HepG2 (cell line): ENCODE measurements at places on chromosomes 5 and 9.
A peak's percentile ranks its signal among the peaks of the same experiment; 100 is the strongest.

GRCh38 chr5:81268521-81269196 lies 32.7 kb upstream of the ZCCHC9 start:
- DNase-seq: peak; percentile 54
- H3K27ac ChIP-seq: no peak overlapping the region
- no peak overlapping the region for H3K4me3 ChIP-seq
- no peaks in the 10 kb centered on the region for H3K27me3 ChIP-seq
- H3K4me1 ChIP-seq: peaks cover 29% of the 10 kb centered on the region

DNA sequence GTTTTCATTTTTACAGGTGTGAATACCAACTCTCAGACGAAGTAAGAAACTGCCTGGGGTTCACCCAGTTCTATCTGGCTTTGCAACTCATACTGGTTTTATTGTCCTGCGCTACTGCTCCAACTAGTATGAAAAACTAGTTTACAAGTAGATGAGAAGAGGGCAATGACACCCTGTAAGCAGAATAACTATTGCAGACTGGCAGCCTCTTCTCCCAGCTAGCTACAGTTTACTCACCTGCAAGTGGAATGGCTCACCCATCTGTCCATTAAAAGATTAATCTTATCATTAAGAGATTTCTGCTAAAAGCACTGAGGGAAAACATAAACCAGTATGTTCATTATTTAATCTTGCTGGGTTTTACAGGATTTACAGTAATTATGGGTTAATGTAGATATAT lies 113.4 kb downstream of the FRMD3 start:
- H3K27ac ChIP-seq: peak overlapping the region; percentile 87
- no peak overlapping the region for H3K4me3 ChIP-seq
- H3K4me1 ChIP-seq: peaks cover 69% of the 10 kb centered on the region
- no peaks in the 10 kb centered on the region for H3K27me3 ChIP-seq

- H3K36me3 ChIP-seq: no peaks in the 10 kb centered on the region
- H3K4me3 ChIP-seq: no peak overlapping the region
- no peaks in the 10 kb centered on the region for H3K27me3 ChIP-seq
These were observed 11.8 kb downstream of the RMI1 start for GRCh38 chr9:83992407-83992806.

DNA sequence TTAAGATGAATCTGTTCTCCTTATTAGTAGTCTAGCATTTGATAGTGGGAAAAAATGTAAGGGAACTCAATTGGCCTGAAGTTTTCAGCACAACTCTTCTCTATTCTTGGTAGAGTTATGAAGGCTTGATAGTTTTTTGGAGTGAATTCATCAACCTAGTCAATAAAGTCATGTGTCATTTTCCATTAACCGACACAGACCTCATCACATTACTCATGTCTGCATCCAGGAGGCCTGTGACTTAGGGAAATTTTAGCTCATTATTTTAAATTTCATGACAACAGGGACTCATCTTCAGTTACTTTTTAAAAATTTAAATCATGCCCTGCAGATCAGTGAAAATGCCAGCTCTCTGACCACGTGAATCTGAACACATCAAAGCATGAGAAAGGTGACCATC lies 63.3 kb downstream of the ADAMTS16 start:
- no peaks in the 10 kb centered on the region for H3K27me3 ChIP-seq
- no peaks in the 10 kb centered on the region for H3K4me1 ChIP-seq
- no peak overlapping the region for H3K27ac ChIP-seq
- H3K36me3 ChIP-seq: no peaks in the 10 kb centered on the region

DNA sequence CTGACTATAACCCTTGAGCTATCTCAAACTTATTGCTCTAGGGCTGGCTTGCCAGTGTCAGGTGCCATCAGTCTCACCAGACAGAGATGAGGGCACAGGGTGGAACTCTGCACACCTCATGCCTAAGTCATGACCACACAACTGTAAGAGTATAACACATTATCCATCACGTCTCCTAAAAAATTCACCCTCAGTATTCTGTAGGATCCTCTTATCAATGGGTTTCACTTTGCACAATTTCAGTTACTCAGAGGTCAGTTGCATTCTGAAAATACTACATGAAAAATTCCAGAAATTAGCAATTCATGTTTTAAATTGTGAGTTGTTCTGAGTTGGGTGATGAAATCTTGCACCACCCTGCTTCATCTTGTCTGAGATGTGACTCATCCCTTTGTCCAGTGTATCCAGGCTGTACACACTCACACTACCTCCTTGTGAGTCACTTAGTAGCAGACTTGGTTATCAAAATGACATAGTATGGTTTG lies 690.9 kb upstream of the CDH18 start:
- no peaks in the 10 kb centered on the region for H3K4me1 ChIP-seq
- no peak overlapping the region for H3K27ac ChIP-seq
- DNase-seq: no peak
- H3K36me3 ChIP-seq: no peaks in the 10 kb centered on the region
- no peaks in the 10 kb centered on the region for H3K27me3 ChIP-seq
- H3K4me3 ChIP-seq: no peak overlapping the region

GRCh38 chr9:92965759-92966517 lies 18.6 kb downstream of the FGD3 start:
- H3K4me1 ChIP-seq: peaks cover 34% of the 10 kb centered on the region
- no peaks in the 10 kb centered on the region for H3K36me3 ChIP-seq
- DNase-seq: no peak
- H3K27me3 ChIP-seq: no peaks in the 10 kb centered on the region

DNA sequence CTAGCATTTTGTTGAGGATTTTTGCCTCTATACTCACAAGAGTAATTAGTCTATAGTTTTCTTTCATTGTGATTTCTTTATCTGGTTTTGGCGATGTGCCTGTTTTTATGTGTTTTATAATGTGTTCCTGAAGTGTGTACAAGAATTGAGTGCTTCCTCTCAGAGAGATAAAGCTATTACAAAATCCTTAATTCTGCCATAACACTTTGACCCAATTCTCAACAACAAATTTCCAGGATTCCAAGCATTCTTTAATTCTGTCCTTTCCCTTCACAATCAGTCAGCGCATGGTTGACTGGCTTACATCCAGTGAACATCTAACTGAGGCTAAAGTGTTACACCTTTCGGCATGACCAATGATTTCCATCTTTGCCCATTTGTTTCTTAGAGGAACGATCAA lies 282.9 kb upstream of the MVB12B start:
- no peak for DNase-seq
- H3K36me3 ChIP-seq: no peaks in the 10 kb centered on the region
- no peak overlapping the region for H3K4me3 ChIP-seq
- no peak overlapping the region for H3K27ac ChIP-seq
- peaks cover 17% of the 10 kb centered on the region; the same call in 2 of the 3 replicates for H3K27me3 ChIP-seq

- H3K27ac ChIP-seq: no peak overlapping the region
- no peaks in the 10 kb centered on the region for H3K4me1 ChIP-seq
- no peaks in the 10 kb centered on the region for H3K36me3 ChIP-seq
These were observed 273.5 kb downstream of the ARRDC3 start for GRCh38 chr5:91109634-91110033.

- H3K4me1 ChIP-seq: peaks cover 23% of the 10 kb centered on the region
- no peak for DNase-seq
- H3K27me3 ChIP-seq: no peaks in the 10 kb centered on the region
- H3K36me3 ChIP-seq: no peaks in the 10 kb centered on the region
- no peak overlapping the region for H3K4me3 ChIP-seq
These were observed 207.2 kb downstream of the GOLPH3 start for GRCh38 chr5:31966936-31967335.

GRCh38 chr9:37927132-37927531 lies 23.2 kb upstream of the SLC25A51 start:
- no peaks in the 10 kb centered on the region for H3K27me3 ChIP-seq
- peaks cover 37% of the 10 kb centered on the region for H3K36me3 ChIP-seq
- no peak overlapping the region for H3K27ac ChIP-seq
- H3K4me1 ChIP-seq: peaks cover 16% of the 10 kb centered on the region

DNA sequence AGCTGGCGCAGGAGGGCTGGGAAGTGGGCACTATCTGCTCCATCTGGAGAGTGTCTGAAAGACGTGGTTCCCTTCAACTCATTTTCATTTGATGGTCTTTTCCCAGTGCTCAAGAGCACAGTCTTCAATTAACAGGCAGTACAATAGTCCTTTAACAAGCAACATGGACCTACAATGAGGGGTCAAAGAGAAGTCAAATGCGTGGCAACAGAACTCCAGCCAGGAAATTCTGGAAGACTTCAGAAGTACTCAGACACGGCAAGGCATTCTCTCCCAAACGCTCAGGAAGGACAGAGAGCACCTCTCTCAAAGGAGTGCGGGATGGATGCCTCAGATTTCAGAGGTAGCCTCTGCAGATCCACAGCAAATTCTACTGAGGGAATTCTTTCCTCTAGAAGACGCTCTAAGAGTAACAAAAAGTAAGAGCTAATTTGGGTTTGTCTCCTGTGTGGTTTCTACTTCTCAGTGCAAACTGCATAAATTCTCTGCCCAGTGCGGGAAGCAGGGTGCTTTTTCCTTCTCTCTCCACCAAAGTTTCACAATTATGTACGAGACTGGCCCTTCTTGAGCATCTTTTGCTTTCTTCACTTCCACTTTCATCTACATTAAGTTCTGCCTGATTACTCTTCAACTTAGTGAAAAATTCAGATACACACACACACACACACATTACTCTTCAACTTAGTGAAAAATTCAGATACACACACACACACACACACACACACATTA lies 56.4 kb downstream of the LHFPL2 start:
- H3K36me3 ChIP-seq: peaks cover 4% of the 10 kb centered on the region; the same call in 1 of the 3 replicates
- peaks cover 90% of the 10 kb centered on the region for H3K4me1 ChIP-seq
- peak overlapping the region; percentile 48 for H3K27ac ChIP-seq
- H3K27me3 ChIP-seq: no peaks in the 10 kb centered on the region

- H3K27me3 ChIP-seq: peaks cover 78% of the 10 kb centered on the region
- no peak for DNase-seq
- peak overlapping the region; percentile 57 for H3K4me3 ChIP-seq
- peaks cover 40% of the 10 kb centered on the region for H3K4me1 ChIP-seq
These were observed 579 bp upstream of the FAM78A start for GRCh38 chr9:131276891-131277286.

GRCh38 chr9:122389799-122390481 lies 19.1 kb downstream of the PTGS1 start:
- H3K4me1 ChIP-seq: no peaks in the 10 kb centered on the region
- peaks cover 3% of the 10 kb centered on the region; the same call in 1 of the 2 replicates for H3K27me3 ChIP-seq
- H3K27ac ChIP-seq: no peak overlapping the region
- no peak overlapping the region for H3K4me3 ChIP-seq

- no peaks in the 10 kb centered on the region for H3K36me3 ChIP-seq
- H3K4me1 ChIP-seq: peaks cover 87% of the 10 kb centered on the region
- H3K27ac ChIP-seq: peak overlapping the region; percentile 10
- H3K4me3 ChIP-seq: no peak overlapping the region
- DNase-seq: no peak
- H3K27me3 ChIP-seq: no peaks in the 10 kb centered on the region
These were observed 62.0 kb downstream of the ENC1 start for GRCh38 chr5:74578356-74579044.

- H3K4me1 ChIP-seq: no peaks in the 10 kb centered on the region
- no peak overlapping the region for H3K4me3 ChIP-seq
These were observed 71.5 kb downstream of the PAM start for GRCh38 chr5:102826629-102827028.

- H3K27ac ChIP-seq: no peak overlapping the region
- peaks cover 1% of the 10 kb centered on the region; the same call in 1 of the 2 replicates for H3K27me3 ChIP-seq
- no peaks in the 10 kb centered on the region for H3K36me3 ChIP-seq
- no peak for DNase-seq
These were observed 27.3 kb upstream of the SHB start for GRCh38 chr9:38096238-38096805.

DNA sequence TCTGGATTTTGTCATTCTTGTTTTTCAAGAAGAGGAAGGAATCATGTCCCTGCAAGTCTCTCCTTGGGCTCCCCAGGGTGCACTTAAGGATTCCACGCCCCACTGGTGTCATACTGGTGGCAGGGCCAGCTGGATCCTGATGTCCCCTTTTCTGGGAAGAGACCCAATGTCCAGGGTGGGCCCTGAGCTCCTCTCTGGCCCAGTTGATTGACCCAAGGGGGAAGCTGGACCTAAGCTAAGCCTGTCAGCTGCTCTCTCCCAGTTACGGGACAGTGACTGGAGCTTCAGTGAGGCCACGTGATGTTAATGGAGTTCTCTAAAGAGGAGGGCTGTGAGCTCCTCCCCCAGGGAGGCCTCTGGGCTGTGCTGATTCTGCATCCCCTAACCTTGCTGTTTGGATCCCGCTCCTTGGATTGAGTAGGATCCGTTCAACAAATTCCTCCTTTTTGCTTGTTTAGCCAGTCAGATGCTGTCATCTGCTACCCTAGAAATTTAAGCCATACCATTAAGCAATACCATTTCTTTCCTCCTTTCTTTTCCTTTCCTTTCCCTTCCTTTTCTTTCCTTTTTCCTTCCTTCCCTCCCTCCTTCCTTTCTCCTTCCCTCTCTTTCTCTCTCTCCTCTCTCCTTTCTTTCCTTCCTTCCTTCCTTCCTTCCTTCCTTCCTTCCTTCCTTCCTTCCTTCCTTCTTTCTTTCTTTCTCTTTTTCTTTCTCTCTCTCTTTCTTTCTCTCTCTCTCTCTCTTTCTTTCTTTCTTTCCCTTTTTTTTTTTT lies 17.2 kb downstream of the NKX2-5 start:
- DNase-seq: no peak
- H3K27me3 ChIP-seq: no peaks in the 10 kb centered on the region; the same call in none of the 2 replicates

GRCh38 chr5:19802686-19803085 lies 185.3 kb downstream of the CDH18 start:
- no peaks in the 10 kb centered on the region for H3K4me1 ChIP-seq
- H3K4me3 ChIP-seq: no peak overlapping the region
- H3K27ac ChIP-seq: no peak overlapping the region
- H3K27me3 ChIP-seq: no peaks in the 10 kb centered on the region
- no peaks in the 10 kb centered on the region for H3K36me3 ChIP-seq

GRCh38 chr5:125433457-125433856 lies 687.0 kb upstream of the ZNF608 start:
- no peak overlapping the region for H3K27ac ChIP-seq
- no peaks in the 10 kb centered on the region for H3K27me3 ChIP-seq
- H3K36me3 ChIP-seq: no peaks in the 10 kb centered on the region
- no peaks in the 10 kb centered on the region for H3K4me1 ChIP-seq
- no peak overlapping the region for H3K4me3 ChIP-seq

- no peaks in the 10 kb centered on the region for H3K27me3 ChIP-seq
- no peak overlapping the region for H3K27ac ChIP-seq
- H3K4me1 ChIP-seq: 0 out of 2 replicates have a peak, but pooled peaks cover under 1% of the 10 kb centered on the region
- no peaks in the 10 kb centered on the region for H3K36me3 ChIP-seq
These were observed 58.3 kb downstream of the GLIS3 start for GRCh38 chr9:4241552-4241951.

- H3K4me3 ChIP-seq: no peak overlapping the region
- no peaks in the 10 kb centered on the region for H3K36me3 ChIP-seq
- H3K27me3 ChIP-seq: no peaks in the 10 kb centered on the region; the same call in none of the 2 replicates
These were observed 73.4 kb downstream of the TMEM167A start for GRCh38 chr5:83003791-83004190.

DNA sequence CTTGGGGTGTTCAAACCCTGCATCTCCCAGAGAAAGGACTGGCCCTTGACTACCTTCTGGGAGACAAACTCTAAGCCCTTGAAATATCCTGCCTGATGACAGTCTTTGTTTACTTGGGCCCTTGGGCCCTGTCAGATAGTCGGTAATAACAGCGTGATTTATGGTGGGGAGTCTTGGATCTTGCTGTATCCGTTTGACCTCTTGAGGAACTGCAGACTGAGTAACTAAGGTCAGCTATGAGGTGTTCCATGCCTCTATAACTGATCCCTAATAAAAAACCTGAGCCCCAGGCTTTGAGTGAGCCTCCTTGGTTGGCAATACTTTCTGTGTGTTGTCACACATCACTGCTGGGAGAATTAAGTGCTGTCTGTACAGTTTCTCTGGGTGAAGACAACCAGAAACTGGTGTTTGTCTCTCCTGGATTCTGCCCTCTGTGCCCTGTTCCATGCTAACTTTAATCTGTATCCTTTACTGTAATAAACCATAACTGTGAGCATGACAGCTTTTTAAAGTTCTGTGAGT lies 56.2 kb upstream of the ANKRD33B start:
- H3K27ac ChIP-seq: no peak overlapping the region
- no peak for DNase-seq
- peaks cover 10% of the 10 kb centered on the region; the same call in 2 of the 3 replicates for H3K27me3 ChIP-seq
- H3K36me3 ChIP-seq: no peaks in the 10 kb centered on the region
- peaks cover 10% of the 10 kb centered on the region for H3K4me1 ChIP-seq
